ENCODE measurements at places on chromosomes 3 and 15.

- DNase-seq, result no peak
These were observed 27.9 kb upstream of the ACP3 start for GRCh38 chr3:132289316-132289715.

- no peak for DNase-seq
These were observed 14.4 kb upstream of the MITF start for GRCh38 chr3:69724722-69725435.

GRCh38 chr15:49923671-49924070, 195.4 kb downstream of the ATP8B4 start:
- no peak for DNase-seq

GRCh38 chr15:45111390-45112142, 2.4 kb downstream of the DUOX2 start:
- DNase-seq, result no peak

GRCh38 chr15:29937956-29938355, 115.7 kb upstream of the TJP1 start:
- DNase-seq, result peak; percentile 58

DNA sequence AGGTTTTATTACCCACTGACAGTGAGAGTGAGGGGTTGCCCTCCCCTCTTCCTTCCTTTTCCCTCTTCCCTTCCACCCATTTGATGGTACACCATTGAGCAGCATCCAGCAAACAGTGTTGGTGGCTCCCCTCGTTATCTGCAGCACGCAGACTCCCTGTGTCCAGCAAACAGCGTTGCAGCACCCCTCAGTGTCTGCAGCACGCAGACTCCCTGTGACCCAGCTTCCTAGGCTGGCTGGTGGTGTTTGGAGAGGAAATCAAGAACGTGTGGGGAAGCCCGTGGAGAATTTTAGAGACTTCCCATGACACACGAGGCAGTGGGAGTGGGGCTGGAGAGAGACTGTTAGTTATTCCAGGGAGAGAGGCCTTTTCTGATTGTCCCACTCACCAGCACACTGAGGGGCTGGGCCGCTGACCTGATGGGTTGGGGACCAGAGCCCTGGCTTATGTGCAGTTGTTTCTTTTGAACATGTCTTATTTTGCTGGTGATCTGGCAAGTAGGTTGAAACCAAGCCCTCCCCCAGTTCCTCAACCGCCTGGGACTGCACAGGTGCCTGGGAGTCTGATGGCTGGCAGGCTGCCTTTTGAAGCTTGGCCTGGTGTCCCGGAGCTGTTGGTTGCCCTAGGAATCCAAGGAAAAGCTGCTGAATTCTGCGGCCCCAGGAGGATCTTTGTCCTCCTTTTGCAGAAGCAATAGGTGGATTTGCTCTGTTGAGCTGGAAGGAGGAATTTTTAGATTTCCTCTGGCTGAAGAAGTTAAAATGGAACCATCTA, 19.0 kb downstream of the APBA2 start:
- DNase-seq, result no peak
